Thyroid gland (tissue), 4 donors: ENCODE measurements at places on chromosomes 4 and X. TPM values are rescaled to one million over a fixed set of nuclear protein-coding genes. Genes with fewer than 3 reads are reported as not detected.

Gene ARSJ
- total RNA-seq, result 2.3 TPM

Gene MCF2
- 0.63 TPM for total RNA-seq

Gene PROM1
- 9.9 TPM for total RNA-seq

Gene UNC5C
- 72.0 TPM for total RNA-seq

Gene SPANXN1
- not detected for total RNA-seq

Gene NAT8L
- total RNA-seq, result 1.7 TPM

Gene DMRTC1
- not detected for total RNA-seq

Gene CXCR3
- total RNA-seq, result 0.67 TPM

Gene CFI
- total RNA-seq, result 25.5 TPM

Gene CFP
- total RNA-seq, result 1.3 TPM

Gene TMEM271
- total RNA-seq, result not detected

Gene SLC2A9
- total RNA-seq, result 10.0 TPM

Gene SPANXA2
- total RNA-seq, result not detected

Gene ADH1C
- total RNA-seq, result 1.6 TPM

Gene CEP44
- total RNA-seq, result 30.6 TPM

Gene VEGFD
- total RNA-seq, result 7.4 TPM

Gene BGN
- total RNA-seq, result 64.2 TPM

Gene PDE6B
- total RNA-seq, result 9.6 TPM

Gene PLS3
- 238 TPM for total RNA-seq

Gene CNKSR2
- total RNA-seq, result 4.2 TPM

Gene SYNPO2
- 11.4 TPM for total RNA-seq

Gene VCX3B
- total RNA-seq, result 2.0 TPM

Gene CT45A10
- not detected for total RNA-seq

Gene CLDN34
- total RNA-seq, result not detected

Gene FAM47E
- 10.6 TPM for total RNA-seq

Gene ADH7
- not detected for total RNA-seq

Gene SPATA18
- 9.2 TPM for total RNA-seq

Gene PLXNB3
- 2.0 TPM for total RNA-seq

Gene TCP11X2
- not detected for total RNA-seq

Gene MMAA
- total RNA-seq, result 7.0 TPM

Gene RBBP7
- 87.4 TPM for total RNA-seq

Gene SLITRK2
- total RNA-seq, result 0.38 TPM

Gene TAF9B
- total RNA-seq, result 23.0 TPM

Gene GALNTL6
- total RNA-seq, result not detected

Gene BBS12
- total RNA-seq, result 11.4 TPM

Gene SPP1
- 1.0 TPM for total RNA-seq

Gene RHOH
- total RNA-seq, result 1.6 TPM

Gene TMPRSS11E
- total RNA-seq, result not detected

Gene RASSF6
- total RNA-seq, result 13.1 TPM

Gene MORC4
- total RNA-seq, result 18.9 TPM

Gene RS1
- total RNA-seq, result not detected

Gene PQBP1
- 58.2 TPM for total RNA-seq

Gene SPATA4
- total RNA-seq, result 0.88 TPM

Gene CENPVL2
- not detected for total RNA-seq

Gene PDK3
- total RNA-seq, result 25.9 TPM
